ENCODE measurements at places on chromosomes 6 and 20. TPM values are rescaled to one million over a fixed set of nuclear protein-coding genes. Genes with fewer than 3 reads are reported as not detected.

- no peak for DNase-seq
Observed at GRCh38 chr20:4508773-4509172, 212.9 kb upstream of the PRND start.

Gene PPP1R3G
- not detected for total RNA-seq

GRCh38 chr6:25041485-25042035, 105.8 kb upstream of the RIPOR2 start:
- peak; percentile 39 for DNase-seq

Gene SLC22A23
- 1.0 TPM for total RNA-seq

- DNase-seq = no peak
Observed at GRCh38 chr6:38178584-38178886, 359.0 kb downstream of the ZFAND3 start.

- peak; percentile 37 for DNase-seq
Observed at GRCh38 chr6:139060332-139060731, 31.8 kb downstream of the ABRACL start.

Gene GPSM3
- total RNA-seq = 118 TPM

GRCh38 chr20:17825960-17826843, 126.4 kb downstream of the BANF2 start:
- peak; percentile 64 for DNase-seq

DNA sequence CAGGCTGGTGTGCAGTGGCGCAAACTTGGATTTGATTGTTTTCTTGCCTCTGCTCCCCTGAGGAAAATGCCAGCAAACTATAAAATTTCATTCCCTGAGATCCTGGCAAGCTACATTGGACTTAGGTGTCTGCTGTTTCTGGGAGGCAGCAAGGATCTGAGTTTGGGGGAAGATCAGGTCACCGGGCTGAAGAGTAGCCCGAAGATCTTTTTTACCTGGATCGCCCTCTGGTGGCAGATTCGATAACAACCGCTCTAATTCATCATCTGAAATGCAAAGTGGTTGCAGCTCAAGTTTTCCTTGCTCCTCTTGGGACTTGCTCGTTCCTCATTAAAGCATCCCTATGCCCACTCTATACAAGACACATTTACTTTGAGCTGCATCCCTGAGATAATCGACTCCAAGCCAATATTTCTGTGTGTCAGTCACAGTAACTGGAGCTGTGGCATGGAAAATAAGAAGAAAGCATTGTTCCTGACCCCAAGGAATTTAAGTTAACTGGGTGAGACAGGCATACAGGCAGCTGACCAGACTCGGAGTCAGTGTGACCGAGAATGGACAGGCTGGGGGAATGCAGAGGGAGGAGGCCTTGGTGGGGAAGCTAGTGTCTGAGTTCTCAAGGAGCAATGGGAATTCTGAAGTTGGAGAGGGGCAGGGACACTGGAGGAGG, 131.8 kb upstream of the PROKR2 start:
- DNase-seq = peak; percentile 64

Gene CST5
- total RNA-seq = not detected

GRCh38 chr6:95802978-95803377, 212.8 kb upstream of the FUT9 start:
- DNase-seq = no peak

- no peak for DNase-seq
Observed at GRCh38 chr6:89615882-89616281, 22.7 kb downstream of the LYRM2 start.

- no peak for DNase-seq
Observed at GRCh38 chr20:62772990-62773844, 23.1 kb upstream of the MRGBP start.

Gene TOP1
- total RNA-seq = 128 TPM

- no peak for DNase-seq
Observed at GRCh38 chr20:2125474-2126112, 24.0 kb downstream of the STK35 start.

- DNase-seq = no peak
Observed at GRCh38 chr6:29905286-29905685, 37.0 kb upstream of the HLA-A start.

GRCh38 chr6:119915971-119916370, 566.4 kb upstream of the MAN1A1 start:
- DNase-seq = no peak

Gene HLA-DRB5
- 0.48 TPM for total RNA-seq

DNA sequence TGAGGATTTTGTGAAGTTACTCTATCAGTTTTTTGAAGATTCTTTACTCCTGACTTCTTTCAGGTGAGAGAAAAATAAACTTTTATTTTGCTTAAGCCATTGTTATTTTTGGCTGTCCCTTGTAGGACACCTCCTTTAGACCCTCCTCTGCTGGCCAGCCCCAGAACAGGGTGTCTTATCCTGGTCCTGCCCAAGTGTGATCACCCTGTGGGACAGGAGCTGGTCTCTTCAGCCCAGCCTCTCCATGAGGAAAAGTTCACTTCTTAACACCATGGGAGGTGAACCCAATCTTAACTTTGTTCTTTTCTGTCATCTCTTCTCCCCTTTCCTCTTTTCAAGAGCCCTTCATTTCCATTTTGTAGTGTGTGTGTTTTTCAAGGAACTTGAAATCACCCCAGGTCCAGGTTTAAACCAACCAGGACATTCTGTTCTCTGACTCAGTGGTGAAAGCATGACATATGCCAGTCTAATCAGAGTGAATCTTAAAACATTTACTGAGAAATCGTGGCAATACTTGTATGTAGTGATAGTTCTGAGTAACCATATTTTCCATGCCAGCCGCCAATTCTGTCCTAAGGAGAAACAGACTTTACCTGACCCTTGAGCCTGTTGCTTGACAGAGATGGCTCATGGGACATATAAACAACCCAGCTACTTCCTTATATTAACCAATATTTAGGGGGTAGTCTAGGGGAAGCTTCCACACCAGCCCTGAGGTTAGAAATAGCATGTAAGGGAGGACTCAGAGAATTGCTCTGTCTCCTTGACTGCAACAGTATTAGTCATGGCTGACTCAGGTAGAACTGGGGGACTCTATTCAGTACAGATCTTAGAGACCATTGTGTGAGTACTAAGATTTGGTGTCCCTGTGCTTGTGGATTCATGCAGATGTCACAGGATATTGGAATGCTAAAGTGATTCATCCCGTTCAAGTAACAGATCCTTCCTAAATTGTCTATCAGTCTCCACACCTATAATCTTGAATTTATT, 48.8 kb downstream of the FLRT3 start:
- no peak for DNase-seq

- no peak for DNase-seq
Observed at GRCh38 chr20:58483470-58483869, 31.7 kb downstream of the APCDD1L start.

Measured in activated CD4-positive, alpha-beta memory T cell treated with anti-CD3 and anti-CD28 coated beads for 36 hours (primary cell).